ENCODE measurements at places on chromosomes 12 and 14.

DNA sequence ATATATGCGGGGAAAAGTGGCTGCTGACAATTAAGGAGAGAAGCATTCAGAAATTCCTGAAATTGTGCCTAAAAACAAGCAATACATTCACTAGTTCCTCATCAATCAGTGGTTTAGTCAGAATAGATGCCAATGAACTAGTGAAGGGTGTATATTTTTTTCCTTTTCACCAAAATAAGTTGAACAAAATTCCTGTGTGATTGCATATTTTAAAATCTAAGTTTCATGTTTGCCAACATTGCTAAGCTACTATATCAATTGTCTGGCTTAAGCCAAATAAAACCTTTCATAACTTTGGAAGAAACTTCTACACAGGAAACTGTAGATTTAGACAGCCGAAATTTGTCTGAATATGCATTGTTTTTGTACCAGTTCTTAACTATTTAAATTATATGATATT, 8.7 kb downstream of the PRKD1 start:
- DNase-seq, result no peak

DNA sequence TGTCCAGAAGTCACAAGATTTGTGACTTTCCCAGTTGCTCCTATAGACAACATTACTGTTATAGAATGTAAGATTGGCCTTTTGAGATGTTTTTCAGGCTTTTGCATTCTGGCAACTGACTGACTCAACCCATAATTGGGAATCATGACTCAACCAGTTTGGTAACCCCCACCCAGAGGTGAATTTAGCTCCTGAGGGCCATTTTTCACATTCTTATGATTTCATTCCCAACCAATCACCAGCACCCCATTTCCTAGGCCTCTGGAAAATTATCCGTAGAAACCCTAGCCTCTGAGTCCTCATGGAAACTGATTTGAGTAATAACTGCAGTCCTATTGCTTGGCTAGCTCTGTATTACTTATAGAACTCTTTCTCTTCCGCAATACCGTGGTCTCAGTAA, 626.0 kb upstream of the SEL1L start:
- DNase-seq, result no peak

DNA sequence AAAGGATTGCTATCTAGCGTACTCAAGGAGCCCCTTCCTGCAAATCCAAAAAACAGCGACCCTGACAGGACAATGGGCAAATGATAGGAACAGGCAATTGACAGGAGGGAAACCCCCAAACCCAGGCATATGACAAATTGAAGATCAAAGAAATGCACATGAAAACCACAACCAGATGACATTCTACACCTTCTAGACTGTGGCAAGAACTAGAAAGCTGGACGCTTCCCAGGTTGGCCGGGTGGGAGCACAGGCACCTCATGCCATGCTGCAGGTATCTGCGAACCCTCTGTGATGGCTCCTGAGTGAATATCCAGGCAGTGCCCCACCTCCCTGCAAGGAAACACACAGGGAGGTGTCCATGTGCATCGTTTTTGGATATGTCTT, 37.1 kb downstream of the CMKLR1 start:
- DNase-seq, result no peak

DNA sequence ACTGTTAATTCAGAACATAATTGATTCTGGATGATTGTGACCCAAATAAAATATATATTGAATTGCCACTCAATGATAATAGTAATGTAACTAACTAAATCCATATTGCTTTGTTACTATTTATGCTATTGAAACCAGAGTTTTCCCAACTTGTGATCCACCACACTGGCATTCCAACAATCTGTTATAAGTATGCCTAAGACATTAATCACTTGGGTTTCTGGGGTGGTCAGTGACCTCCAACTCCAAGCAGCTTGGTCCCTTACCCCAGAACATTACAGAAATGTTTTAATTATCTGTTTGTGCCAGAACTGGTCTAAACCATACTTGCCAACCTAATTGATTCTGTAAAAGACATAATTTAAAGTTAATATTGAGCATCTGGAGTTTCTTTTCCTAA, 14.6 kb downstream of the CAPS2 start:
- DNase-seq, result no peak

DNA sequence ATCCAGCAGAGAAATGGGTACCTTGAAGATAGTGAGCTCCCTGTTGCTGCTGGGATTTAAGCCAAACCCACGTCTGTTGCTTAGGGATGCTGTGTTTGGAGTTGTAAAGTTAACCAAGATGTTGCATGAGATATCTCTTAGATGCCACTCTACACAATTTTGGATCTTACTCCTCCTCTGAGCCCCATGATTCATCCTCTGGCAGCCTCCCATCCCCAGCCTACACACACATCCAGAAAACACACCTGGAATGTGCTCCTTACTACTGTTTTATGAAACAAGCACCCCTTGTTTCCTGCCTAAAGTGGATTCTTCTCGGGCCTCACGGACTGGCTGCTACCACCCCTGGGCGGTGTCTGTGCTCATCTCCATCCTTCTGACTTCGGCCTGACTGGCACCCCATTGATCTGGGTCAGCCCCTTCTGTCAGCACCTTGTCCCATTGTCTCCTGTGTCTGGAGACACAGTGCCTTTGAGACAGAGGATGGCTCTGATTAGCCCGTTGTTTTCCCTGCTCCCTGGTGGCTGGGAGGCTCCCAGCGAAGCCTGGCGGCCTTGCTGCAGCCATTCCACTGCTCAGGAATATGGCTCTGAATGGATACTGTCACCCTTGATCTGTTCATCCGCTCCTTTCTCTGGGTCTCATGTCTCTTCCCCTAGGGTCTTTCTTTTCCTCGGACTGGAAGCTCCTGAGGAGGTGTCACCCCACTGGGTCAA, 24.3 kb downstream of the TSPAN9 start:
- DNase-seq, result no peak

- no peak for DNase-seq
Observed at GRCh38 chr14:91350483-91350812, 67.2 kb downstream of the CCDC88C start.

DNA sequence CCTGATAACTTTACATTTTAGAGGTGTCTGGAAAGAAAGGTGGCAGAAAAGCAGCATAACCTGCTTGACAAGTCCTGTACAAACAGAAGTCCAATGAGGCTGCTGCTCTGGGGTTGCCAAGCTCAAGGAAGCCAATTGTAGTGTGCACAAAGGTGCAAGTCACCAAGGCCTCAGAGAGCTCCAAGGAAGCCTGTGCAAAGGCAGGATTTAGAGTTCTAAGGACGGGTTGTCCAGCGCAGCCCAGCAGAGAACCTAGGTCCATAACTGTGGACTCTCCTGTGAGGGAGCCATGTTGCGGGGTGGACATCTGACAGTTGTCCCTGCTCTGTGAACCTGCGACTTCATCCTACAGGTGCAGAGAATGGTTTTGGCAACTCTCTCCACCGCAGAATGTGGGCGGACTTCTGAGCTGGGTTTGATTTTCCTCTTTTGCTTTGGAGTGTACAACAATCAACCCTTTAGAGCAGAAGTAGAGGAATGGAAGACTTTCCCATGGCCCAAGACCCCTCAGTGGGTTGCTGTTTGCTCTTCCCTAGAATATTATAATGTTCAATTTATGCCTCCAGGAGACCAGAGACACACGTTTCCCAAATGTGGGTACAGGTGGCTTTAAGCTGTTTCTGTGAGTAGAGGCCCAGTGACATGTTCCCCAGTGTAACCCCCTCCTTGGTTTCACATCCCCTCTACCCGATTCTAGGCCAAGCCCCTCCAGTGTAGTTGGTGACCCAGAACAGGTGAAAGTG, 81.0 kb downstream of the ETV6 start:
- DNase-seq, result no peak

GRCh38 chr12:57853864-57854556, 7.5 kb upstream of the CTDSP2 start:
- DNase-seq, result no peak

- no peak for DNase-seq
Observed at GRCh38 chr12:27524839-27525753, 1.1 kb downstream of the PPFIBP1 start.

Measured in SHP77 treated with DMSO at 0.1 percent for 48 hours (cell line).